ENCODE measurements at places on chromosomes 11 and 22. TPM values are rescaled to one million over a fixed set of nuclear protein-coding genes. Genes with fewer than 3 reads are reported as not detected.

Gene C11orf52
- 0.52 TPM for polyA plus RNA-seq

Gene DNAJB7
- polyA plus RNA-seq, result not detected

Gene PGA4
- polyA plus RNA-seq, result 0.36 TPM

Gene PLAAT4
- 105 TPM for polyA plus RNA-seq

Gene CCDC188
- polyA plus RNA-seq, result 0.29 TPM

Gene PRG3
- 0.36 TPM for polyA plus RNA-seq

Gene JAM3
- 9.5 TPM for polyA plus RNA-seq

Gene PNPLA2
- 46.3 TPM for polyA plus RNA-seq

Gene FXYD2
- polyA plus RNA-seq, result 8.3 TPM

Gene LRRC75B
- polyA plus RNA-seq, result 3.4 TPM

Gene BIRC3
- polyA plus RNA-seq, result 41.4 TPM

Gene ART1
- polyA plus RNA-seq, result not detected

Gene KRTAP5-7
- polyA plus RNA-seq, result 0.13 TPM

Gene THOC5
- 18.1 TPM for polyA plus RNA-seq

Gene LMO1
- 0.20 TPM for polyA plus RNA-seq

Gene IFITM2
- 680 TPM for polyA plus RNA-seq

Gene PIH1D2
- polyA plus RNA-seq, result 0.18 TPM

Gene INS
- 1.9 TPM for polyA plus RNA-seq

Gene PRAME
- 0.04 TPM for polyA plus RNA-seq

Gene SMTNL1
- not detected for polyA plus RNA-seq

Gene API5
- 35.0 TPM for polyA plus RNA-seq

Gene ELMOD1
- not detected for polyA plus RNA-seq

Gene RAB39A
- 2.0 TPM for polyA plus RNA-seq

Gene GRAMD4
- polyA plus RNA-seq, result 21.5 TPM

Gene EP300
- 16.0 TPM for polyA plus RNA-seq

Gene NAALAD2
- polyA plus RNA-seq, result 0.67 TPM

Gene OR8K5
- polyA plus RNA-seq, result not detected

Gene PNPLA5
- polyA plus RNA-seq, result not detected

Gene NTM
- polyA plus RNA-seq, result 0.15 TPM

Gene EXPH5
- polyA plus RNA-seq, result 0.05 TPM

Gene RAPSN
- 0.53 TPM for polyA plus RNA-seq

Gene OLFML1
- 2.7 TPM for polyA plus RNA-seq

Gene RAB1B
- polyA plus RNA-seq, result 66.8 TPM

Gene RAG2
- not detected for polyA plus RNA-seq

Gene ELF5
- 0.28 TPM for polyA plus RNA-seq

Gene GAL
- not detected for polyA plus RNA-seq

Gene DEPDC7
- 0.42 TPM for polyA plus RNA-seq

Gene MMP11
- polyA plus RNA-seq, result 4.4 TPM

Gene TMEM121B
- 0.19 TPM for polyA plus RNA-seq

Gene MAPK8IP2
- polyA plus RNA-seq, result 0.29 TPM

Gene EIF3D
- 282 TPM for polyA plus RNA-seq

Gene MS4A6A
- polyA plus RNA-seq, result 176 TPM

Measured in spleen (tissue), 13 donors.